ENCODE measurements at places on chromosomes 3 and 15.

DNA sequence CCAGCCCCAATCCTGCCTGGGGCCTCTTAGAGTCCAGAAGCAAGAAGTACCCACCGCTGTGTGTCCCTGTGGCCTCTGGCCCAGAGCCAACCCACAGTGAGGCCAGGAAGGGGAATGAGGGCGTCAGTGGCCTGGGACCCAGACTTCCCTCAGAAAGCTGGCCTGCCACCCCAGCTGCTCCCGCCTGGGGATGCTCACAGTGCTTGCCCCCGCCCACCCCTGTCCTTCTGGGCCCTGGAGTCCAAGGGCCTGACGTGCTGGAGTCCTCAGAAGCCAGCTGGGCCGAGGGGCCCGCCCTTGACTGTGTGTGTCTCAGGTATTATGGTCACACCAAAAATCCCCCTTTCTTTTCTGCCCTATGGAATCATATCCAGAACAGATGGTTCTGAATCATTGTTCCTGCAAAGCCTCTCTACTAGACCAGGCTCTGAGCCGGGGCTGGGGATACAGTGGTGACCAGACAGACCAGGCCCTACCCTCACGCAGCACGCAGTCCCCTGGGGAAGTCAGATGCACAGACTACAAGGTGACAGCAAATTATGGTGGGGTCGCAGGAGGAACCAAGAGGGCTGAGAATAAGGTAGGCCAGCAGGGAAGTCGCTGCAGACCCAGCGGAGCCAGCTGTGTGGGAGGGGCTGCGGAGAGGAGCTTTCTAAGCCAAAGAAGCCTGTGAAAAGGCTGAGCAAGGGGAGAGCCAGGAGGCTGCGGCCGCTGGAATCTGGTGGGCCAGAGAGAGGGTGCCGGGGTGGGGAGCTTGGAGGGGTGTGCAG, 99.1 kb downstream of the VGLL4 start:
- DNase-seq, result no peak

DNA sequence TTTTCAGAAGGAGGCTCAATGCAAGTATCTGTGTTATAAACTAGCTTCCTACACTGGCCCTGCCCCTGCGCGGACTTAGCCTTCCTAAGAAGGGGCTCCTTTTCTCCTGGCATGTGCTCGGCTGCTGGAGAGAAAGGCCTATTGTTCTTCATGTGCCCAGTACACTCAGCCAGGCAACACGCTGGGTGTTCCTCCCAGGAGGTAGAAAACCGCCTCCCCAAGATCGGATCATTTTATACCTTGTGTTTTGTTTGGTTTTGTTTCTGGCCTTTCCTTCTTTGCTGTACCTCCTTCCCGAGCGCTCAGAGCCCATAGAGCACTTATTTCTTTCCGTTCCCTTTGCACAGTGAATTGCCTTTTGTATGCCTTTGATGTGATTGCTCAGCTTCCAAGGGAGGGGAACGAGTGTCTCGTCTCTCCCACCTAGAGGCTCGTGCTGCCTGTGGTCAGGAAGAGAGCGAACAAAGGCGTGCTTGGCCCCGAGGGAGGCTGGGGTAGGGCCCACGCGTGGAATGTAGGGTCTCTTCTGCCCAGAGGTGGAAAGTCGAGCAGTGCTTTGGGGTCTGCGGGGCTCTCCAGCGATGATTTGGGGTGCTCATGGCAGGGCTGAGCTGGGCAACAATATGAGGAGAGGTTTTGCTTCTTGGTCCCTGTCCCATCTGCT, 30.0 kb downstream of the CCNL1 start:
- no peak for DNase-seq

DNA sequence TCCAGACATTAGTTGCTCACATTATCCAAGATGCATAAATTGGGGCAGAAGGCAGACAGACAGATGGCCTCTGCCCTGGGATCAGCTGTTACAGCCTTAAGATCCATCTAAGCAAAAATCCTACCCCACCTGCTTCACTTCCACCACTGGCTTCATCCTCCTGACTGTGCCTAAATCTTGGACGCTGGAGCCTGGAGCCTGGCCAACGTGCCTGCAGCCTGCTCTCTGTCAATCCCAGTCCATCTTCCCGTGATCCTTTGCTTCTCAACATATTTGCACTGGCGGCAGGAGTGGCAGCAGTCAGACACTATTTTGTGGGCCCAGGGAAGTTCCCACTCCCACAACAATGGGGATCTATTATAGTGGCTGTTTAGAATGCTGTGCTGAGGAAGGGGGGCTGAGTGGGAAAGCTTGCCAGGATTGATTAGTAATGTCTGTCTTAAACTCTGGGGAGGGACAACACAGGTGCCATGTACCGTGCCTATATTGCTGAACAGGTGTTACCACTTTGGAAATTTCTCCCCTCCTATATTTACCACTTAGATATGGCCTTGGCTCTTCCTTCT, 121.2 kb downstream of the MEGF11 start:
- DNase-seq, result peak; percentile 83

GRCh38 chr3:9452417-9452816, 55.0 kb downstream of the SETD5 start:
- no peak for DNase-seq

DNA sequence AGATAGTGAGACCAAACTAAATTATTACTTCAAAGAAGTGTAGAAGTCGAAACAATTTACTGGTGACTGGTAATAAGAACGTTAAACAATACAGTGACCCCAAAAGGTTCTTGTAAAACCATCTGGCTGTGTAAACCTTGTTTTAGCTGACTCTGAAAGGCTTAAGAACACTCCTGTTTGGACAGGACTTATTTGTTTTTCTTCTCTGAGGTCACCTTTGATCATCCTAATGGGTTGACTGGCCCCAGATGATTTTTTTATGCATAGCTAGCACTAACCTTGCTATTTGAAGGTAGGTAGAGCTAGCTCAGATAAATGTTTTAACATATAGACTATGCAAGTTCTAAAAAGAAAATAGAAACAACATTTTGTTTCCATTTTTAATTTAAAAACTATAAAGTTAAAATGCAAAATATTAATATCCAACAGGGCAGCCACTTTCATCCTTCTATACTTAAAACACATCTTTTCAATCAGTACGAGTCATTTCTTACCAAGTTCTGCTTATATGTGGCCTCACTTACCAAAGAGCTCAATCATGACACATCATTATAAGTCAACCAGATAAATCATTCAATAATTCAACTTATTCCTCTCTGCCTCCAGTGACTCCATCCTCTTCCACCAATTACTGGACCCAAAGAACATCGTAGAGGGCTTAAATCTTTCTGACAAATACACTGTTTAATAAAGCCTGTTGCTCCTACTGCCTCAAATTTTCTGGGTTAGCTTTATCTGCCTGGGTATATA, 158.8 kb downstream of the SSR3 start:
- DNase-seq, result no peak

DNA sequence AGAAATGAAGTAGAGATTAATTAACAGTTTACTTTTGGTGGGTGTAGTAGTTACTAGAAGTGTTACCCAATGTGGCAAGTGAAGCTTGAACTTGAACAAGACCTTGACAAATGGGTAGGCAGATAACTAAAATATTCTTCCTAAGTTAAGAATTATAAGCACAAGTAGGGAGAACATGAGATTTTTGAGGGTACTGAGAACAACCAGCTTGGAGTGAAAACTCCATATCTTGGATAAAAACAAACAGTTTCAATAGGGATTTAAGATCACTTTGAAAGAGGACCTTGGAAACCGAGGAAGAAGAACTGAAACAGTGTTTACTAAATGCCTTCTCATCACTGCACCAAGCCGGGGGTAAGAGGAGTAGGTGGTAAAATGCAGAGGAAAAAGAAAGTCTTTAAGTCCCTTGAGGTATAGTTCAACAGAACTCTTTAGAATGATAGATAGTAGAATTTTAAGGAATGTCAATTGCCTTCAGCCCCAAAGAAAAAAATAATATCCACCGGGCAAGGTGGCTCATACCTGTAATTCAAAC, 496.7 kb downstream of the NAALADL2 start:
- no peak for DNase-seq

DNA sequence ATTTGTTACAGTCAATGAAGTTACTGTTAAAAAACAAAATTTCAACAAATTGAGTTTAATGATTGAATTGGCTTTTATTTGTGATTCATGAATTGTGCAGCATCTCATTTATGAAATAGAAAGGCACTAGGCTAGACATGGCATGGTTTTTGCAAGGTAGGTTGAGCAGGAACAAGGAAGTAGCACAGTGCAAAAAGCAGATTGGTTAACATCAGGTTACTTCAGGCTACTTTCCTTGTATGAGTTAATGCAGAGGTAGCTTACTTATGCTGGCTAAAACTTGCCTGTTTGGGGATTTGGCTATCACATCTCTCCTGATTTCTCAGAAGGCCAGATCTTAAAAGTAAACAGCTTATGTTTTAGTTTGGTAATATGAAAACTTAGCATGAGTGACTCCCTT, 23.0 kb upstream of the SV2B start:
- no peak for DNase-seq

DNA sequence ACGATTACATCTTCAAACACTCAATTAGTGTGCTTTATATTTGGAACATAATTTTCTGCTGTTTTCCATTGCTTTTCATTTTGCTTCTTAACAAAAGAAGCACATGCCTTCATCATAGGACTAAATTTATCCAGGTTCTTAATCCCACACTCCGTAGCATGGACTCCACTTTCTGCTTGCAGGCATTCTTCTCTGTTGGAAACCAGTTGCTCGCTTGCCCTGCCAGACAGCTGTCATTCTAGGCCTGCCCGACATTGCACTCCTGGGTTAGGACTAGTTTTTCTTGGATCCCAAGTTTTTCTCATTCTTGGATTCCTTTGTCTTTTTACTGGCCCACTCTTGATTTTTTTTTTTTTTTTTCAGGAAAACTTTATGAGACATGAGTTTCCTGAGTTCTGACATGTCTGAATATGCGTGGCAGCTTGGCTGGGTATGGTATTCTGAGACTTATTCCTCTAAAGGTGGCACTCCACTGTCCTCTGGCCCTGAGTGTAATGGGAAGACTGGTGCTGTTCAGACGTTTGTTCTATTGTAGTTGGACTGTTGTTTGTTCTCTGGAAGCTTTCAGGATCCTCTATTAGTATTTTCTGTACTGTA, 6.3 kb upstream of the ATP1B3 start:
- DNase-seq, result no peak

DNA sequence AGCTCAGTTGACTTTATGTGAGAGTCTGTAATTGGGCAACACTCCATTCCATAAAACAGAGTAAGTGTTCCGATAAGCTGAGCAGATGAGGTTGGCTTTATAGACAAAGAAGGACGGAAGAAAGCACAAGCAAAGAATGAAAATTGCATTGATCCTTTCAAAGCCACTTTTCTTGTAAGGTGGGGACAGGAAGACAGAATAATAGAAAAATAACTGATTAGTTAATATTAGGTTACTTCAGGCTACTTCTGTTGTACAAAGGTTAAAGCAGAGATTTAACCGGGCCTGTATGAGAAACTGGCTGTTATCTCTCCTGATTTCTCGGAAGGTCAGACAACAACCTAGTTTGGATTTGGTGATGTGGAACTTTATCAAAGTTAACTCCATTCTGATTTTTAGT, 15.5 kb upstream of the GPR160 start:
- DNase-seq, result no peak

GRCh38 chr15:89874926-89875564, 18.7 kb downstream of the AP3S2 start:
- peak; percentile 69 for DNase-seq

DNA sequence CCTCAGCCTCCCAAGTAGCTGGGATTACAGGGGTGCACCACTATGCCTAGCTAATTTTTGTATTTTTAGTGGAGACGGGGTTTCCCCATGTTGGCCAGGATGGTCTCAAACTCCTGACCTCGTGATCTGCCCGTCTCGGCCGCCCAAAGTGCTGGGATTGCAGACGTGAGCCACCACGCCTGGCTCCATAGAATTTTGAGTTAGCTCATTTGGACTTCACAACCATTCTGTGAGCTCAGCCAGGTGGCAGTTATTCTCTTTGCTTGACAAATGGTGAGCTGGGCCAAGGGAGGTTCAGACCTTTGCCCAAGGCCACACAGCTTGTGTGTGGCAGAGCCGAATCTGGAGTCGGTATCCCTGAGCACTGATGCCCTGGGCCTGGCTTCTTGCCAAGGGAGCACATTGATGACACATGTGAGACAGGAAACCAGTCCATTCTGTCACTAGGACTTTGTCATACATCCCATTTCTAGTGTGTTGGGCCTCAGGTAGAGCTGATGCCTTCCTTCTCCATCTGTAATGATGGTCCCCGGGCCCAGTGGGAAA, 17.6 kb downstream of the PODXL2 start:
- no peak for DNase-seq

GRCh38 chr15:42069025-42069424, 25.3 kb downstream of the PLA2G4D start:
- no peak for DNase-seq

DNA sequence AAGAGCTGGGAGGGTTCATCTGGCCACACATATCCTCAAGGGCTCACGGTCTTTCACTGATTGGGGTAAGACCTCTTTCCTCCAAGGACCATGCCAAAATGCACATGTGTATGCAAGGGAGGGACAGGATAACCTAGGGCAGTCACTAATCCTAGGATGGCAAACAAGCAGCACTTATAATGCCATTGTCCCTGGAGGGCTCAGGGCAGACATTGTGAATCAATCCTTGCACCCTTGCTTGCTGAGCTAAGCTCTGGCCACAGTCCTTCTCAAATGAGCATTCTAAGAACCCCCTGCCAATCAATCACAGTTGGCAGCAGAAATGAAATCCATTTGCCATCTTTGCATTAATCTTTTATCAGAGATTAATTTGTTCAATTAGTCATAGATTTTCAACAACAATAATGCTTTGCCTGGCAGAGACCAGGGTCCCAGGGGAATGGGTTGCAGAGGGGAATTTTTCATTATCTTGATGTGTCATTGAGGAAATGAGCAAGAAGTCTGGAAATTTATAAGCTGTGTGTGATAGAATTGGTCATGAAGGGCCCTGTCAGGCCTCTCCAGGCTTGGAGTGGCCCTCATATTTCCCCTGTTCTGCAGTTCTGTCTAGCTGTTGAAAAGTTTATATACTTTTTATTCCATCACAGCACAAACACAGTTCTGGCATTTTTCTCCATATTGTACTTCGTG, 57.2 kb upstream of the KY start:
- DNase-seq, result no peak

GRCh38 chr3:187624588-187624987, 45.6 kb downstream of the SST start:
- no peak for DNase-seq

DNA sequence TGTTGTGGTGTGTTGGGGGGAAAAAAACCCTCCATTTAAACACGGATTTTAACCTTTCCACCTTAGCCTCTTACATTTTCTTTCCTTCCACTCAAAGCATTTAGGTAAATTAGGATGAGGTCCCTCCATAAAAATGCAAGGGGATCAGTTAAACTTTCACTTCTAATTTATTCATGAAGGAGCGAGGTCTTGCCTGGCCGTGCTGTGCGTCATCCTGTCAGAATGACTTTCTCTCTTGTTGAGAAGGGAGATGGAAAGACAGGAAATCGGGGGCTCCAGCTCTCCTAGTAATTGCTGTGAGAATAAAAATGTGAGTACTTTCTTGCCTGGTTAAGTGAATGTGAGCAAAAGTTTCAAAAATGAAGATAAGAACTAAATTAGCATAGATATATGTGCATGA, 962.3 kb upstream of the NR2F2 start:
- DNase-seq, result no peak

- DNase-seq, result no peak
These were observed 60.3 kb upstream of the TRA2B start for GRCh38 chr3:185998136-185998535.
